Right cardiac atrium (tissue), 5 donors: ENCODE measurements at places on chromosomes 2 and 18. TPM values are rescaled to one million over a fixed set of nuclear protein-coding genes. Genes with fewer than 3 reads are reported as not detected.
A peak's percentile ranks its signal among the peaks of the same experiment; 100 is the strongest.

The SLC23A3 gene
- polyA plus RNA-seq = 0.59 TPM

The ACVR2A gene
- 3.3 TPM for polyA plus RNA-seq

- peak; percentile 53 for DNase-seq
Observed at GRCh38 chr18:27109451-27109850, 75.7 kb downstream of the CHST9 start.

The PLCL1 gene
- 19.5 TPM for polyA plus RNA-seq

The FAM237A gene
- not detected for polyA plus RNA-seq

The MAP3K19 gene
- not detected for polyA plus RNA-seq

GRCh38 chr2:63571291-63571690 lies 17.0 kb downstream of the WDPCP start:
- DNase-seq = no peak

DNA sequence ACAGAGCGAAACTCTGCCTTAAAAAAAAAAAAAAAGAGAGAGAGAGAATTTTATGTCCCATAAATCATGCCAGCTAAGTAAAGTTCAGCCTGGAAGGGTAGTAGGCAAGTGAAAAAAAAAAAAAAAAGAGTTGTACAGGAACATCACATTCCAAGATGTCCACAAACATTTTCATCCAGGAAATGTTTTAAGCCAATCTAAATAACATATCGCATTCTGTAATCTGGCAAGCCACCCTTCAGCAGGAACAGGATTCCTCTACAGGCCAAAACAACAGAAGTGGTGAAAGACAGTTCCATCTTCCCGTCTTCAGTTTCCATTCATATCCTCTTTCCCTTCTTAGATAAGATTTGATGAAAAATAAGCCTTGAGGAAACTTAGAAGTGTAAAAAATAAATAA lies 1108.1 kb upstream of the DDX18 start:
- DNase-seq = no peak

DNA sequence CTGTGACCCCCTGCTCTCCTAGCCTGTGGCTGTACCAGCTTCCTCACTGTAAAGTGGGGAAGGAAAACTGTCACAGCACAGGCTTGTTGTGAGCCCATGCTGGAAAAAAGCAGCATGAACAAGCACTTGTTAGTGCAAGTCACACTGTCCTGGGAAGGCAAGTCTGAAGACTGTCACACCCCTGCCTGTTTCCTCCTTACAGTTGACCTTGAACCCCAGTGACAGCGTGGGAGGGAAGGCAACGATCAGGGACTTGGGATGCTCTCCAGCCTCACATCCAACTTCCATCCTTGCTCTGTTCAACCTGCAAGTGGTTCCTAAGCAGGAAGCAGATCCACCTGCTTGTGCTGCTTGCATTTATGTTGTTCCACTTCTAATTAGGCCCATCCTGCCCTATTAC lies 311.3 kb upstream of the KLHL29 start:
- no peak for DNase-seq

GRCh38 chr2:8090748-8091700 lies 590.8 kb upstream of the ID2 start:
- DNase-seq = peak; percentile 76

The SLC9A2 gene
- 0.02 TPM for polyA plus RNA-seq

DNA sequence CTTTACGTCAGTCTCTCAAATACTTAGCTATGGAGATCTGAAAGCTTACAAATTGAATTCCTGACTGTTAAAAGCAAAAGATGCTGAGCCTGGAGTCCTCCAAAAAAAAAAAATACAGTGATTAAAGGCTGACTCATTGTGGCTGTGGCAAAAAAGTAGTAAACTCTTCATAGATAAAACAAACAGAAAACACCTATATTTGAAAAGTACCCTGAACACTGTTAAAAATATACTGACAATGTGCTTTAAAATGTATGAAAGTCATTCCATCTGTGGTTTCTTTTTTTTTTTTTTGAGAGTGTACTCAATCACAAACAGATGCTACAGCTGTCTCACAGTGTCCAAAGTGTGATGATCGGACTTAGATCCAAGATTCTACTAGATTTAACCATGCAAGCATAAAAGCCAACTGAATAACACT lies 267.6 kb upstream of the CYP26B1 start:
- DNase-seq = no peak
